Glutamatergic neuron (in vitro differentiated cells): ENCODE measurements at places on chromosomes 6 and 20. TPM values are rescaled to one million over a fixed set of nuclear protein-coding genes. Genes with fewer than 3 reads are reported as not detected.

- H3K4me3 ChIP-seq: no peak overlapping the region
- H3K27me3 ChIP-seq: no peaks in the 10 kb centered on the region
- H3K36me3 ChIP-seq: no peaks in the 10 kb centered on the region
- DNase-seq: no peak
- no peaks in the 10 kb centered on the region for H3K4me1 ChIP-seq
These were observed 20.7 kb downstream of the FUCA2 start for GRCh38 chr6:143490775-143491174.

DNA sequence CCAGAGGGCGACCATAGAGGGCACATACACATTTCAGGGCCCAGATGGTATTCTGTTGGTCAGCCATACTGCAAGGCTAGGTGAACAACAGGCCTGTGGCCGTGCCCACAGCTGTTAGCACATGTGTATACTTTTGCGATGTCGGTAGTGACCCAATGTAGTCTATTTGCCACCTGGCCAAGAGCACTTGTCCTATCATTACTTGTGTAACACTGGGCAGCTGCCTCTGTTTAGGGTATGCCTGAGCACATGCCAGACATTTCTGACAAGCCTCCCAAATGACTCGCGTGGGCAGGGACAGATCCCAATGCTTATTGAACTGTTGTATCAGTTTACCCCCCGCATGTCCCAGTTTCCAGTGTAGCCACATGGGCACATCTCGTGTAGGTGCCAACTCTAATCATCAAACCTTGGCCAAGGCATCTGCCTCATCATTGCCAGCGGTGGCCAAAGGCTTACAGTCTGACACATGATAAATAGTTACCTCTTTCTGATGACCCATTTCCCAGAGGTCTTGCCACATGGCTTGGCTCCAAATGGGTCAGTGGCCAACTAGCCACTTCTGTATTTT, 74.4 kb upstream of the FBXL4 start:
- H3K4me1 ChIP-seq: peaks cover 15% of the 10 kb centered on the region
- H3K4me3 ChIP-seq: no peak overlapping the region
- DNase-seq: no peak
- no peak overlapping the region for H3K27ac ChIP-seq

DNA sequence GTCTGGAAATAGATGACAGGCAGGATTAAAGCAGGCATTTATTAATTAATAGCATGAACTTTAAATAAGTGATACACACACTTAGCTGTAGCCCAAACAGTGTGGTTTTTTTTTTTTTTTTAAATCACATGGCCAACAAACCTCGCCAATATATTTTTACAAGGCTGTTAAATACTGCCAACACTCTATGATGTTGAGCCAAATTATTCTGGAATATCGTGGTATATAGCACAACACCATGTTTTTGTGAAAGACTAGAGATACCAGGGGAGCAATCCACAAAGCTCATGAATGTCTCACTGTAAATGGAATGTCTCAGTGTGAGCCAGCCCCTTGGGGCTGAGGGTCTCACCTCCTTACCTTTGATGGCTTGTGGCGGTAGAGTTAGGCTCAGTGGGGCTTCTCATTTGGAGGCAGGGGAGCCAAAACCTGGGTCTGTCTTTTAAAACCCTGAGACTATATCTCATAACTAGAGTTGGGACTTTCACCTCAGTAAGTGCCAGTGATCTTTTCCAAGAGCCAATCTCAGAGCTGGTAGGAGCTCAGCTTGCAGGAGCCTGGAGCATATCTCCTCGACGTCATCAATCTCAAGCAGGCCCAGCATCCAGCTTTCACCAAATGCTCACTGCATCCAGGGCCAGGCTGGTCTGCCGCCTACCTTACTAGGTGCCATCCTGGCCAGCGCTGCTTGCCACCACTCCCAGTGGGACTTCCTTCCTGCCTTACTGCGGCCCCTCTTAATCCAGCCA, 78.5 kb upstream of the FAM184A start:
- no peak overlapping the region for H3K27ac ChIP-seq
- no peak overlapping the region for H3K4me3 ChIP-seq
- DNase-seq: no peak
- H3K27me3 ChIP-seq: no peaks in the 10 kb centered on the region
- H3K4me1 ChIP-seq: peaks cover 10% of the 10 kb centered on the region

- H3K27ac ChIP-seq: no peak overlapping the region
- H3K4me3 ChIP-seq: no peak overlapping the region
- no peaks in the 10 kb centered on the region for H3K27me3 ChIP-seq
- no peak for DNase-seq
These were observed 15.6 kb upstream of the RPS6KA2 start for GRCh38 chr6:166642646-166643045.

- peak; percentile 43 for DNase-seq
- H3K27me3 ChIP-seq: peaks cover 16% of the 10 kb centered on the region
- peak overlapping the region; percentile 99 for H3K27ac ChIP-seq
- peaks cover 13% of the 10 kb centered on the region for H3K4me1 ChIP-seq
These were observed 600 bp downstream of the SEC63 start for GRCh38 chr6:107957308-107957908.

GRCh38 chr6:119267126-119267905, 82.2 kb downstream of the MAN1A1 start:
- no peak overlapping the region for H3K4me3 ChIP-seq
- peaks cover 8% of the 10 kb centered on the region for H3K36me3 ChIP-seq
- no peaks in the 10 kb centered on the region for H3K4me1 ChIP-seq
- DNase-seq: no peak
- H3K27ac ChIP-seq: no peak overlapping the region

GRCh38 chr6:53767941-53768340, 26.9 kb upstream of the LRRC1 start:
- no peak overlapping the region for H3K27ac ChIP-seq
- H3K27me3 ChIP-seq: no peaks in the 10 kb centered on the region
- H3K4me3 ChIP-seq: no peak overlapping the region
- peaks cover 3% of the 10 kb centered on the region for H3K4me1 ChIP-seq
- no peak for DNase-seq
- H3K36me3 ChIP-seq: no peaks in the 10 kb centered on the region

Gene KCNK15
- 0.22 TPM for total RNA-seq

Gene PPARD
- 37.5 TPM for total RNA-seq

Gene PTPRT
- 1.9 TPM for total RNA-seq
